ENCODE measurements at places on chromosomes 2 and 18. TPM values are rescaled to one million over a fixed set of nuclear protein-coding genes. Genes with fewer than 3 reads are reported as not detected.

The DNPEP gene
- total RNA-seq = 84.5 TPM

The DDX1 gene
- 73.0 TPM for total RNA-seq

The TSPYL6 gene
- total RNA-seq = not detected

The SCN9A gene
- total RNA-seq = 8.3 TPM

The TMEM127 gene
- total RNA-seq = 46.8 TPM

The HAAO gene
- not detected for total RNA-seq

The SDC1 gene
- 33.1 TPM for total RNA-seq

The APCDD1 gene
- not detected for total RNA-seq

The ACSL3 gene
- 61.5 TPM for total RNA-seq

The PKDCC gene
- total RNA-seq = 9.9 TPM

The FAM228A gene
- 2.1 TPM for total RNA-seq

The TNFAIP6 gene
- 8.9 TPM for total RNA-seq

The MROH2A gene
- not detected for total RNA-seq

The REG1B gene
- not detected for total RNA-seq

The MYO5B gene
- not detected for total RNA-seq

The IL37 gene
- not detected for total RNA-seq

The ANTXR1 gene
- 128 TPM for total RNA-seq

The ESPNL gene
- 1.5 TPM for total RNA-seq

The CCDC141 gene
- not detected for total RNA-seq

The LINC00305 gene
- total RNA-seq = not detected

The TTN gene
- not detected for total RNA-seq

The RGPD4 gene
- total RNA-seq = not detected

The NRP2 gene
- 9.0 TPM for total RNA-seq

The ZBTB7C gene
- not detected for total RNA-seq

The CNGA3 gene
- 0.51 TPM for total RNA-seq

The SGPP2 gene
- not detected for total RNA-seq

The RNF125 gene
- total RNA-seq = 1.4 TPM

The ASXL2 gene
- 9.5 TPM for total RNA-seq

All from GM23248 (cell line).